ENCODE measurements at places on chromosomes 7 and 10. TPM values are rescaled to one million over a fixed set of nuclear protein-coding genes. Genes with fewer than 3 reads are reported as not detected.

DNA sequence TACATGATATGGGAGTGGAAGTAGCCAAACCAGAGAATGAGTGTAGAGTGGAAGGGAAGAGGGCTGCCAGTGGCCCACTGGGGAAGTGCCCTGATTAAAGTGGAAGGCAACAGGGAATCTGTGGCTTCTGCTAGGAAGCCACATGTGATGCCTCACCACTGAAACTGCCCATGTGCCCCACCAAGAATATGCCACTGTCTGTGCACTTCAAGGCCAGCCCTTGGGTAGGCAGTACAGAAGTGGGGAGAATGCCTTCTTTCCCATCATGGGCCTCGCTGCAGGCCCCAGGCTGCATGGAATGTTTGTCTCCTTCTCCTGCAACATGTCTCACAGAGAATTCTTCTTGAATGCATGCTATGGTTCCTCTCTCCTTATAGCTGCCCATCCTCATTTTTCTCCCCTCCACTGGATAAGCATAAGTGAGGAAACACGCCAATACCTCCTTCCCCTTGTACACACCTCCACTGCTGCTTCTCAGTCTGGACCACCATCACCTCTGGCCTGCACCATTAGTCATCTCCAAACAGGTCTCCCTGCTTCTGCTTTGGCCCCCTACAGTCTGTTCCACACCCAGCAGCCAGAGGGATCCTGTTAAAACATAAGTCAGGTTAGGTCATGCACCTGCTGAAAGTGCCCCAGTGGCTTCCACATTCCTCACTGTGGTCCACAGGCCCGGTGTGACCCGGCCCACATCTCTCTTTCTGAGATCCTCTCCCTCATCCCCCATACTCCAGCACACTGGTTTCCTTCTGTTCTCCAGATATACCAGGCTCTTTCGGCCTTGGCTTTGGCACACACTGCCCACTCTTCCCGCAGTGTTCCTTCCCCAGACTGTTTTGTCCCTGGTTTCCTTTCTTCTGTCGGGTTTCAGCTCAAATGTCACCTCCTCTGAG lies 37.1 kb downstream of the SNX10 start:
- no peak for DNase-seq

Gene MMP21
- polyA plus RNA-seq: 0.07 TPM

DNA sequence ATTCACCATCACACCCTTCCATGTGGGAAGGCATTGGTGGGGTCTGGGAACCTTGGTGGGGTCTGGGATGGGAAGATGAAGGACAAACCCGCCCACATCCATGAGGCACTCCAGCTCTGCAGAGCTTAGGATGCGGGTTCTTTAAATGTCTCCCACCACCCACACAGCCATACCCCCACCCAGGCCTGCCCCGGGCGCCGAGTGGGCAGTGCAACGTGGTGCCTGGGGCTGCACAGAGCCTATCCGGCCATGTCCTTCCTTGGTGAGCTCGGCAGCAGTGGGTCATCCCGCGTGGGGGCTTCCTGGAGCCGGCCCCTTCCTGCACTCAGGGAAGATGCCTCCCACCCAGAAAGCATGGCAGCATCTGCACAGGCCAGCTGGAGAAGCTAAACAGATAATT lies 163.5 kb upstream of the TCERG1L start:
- DNase-seq: no peak

Gene POMZP3
- 8.9 TPM for polyA plus RNA-seq

Gene OR2A12
- polyA plus RNA-seq: not detected

GRCh38 chr10:96889415-96890171 lies 57.5 kb downstream of the LCOR start:
- DNase-seq: no peak

GRCh38 chr10:48598936-48599829 lies 5.7 kb downstream of the ARHGAP22 start:
- DNase-seq: no peak

DNA sequence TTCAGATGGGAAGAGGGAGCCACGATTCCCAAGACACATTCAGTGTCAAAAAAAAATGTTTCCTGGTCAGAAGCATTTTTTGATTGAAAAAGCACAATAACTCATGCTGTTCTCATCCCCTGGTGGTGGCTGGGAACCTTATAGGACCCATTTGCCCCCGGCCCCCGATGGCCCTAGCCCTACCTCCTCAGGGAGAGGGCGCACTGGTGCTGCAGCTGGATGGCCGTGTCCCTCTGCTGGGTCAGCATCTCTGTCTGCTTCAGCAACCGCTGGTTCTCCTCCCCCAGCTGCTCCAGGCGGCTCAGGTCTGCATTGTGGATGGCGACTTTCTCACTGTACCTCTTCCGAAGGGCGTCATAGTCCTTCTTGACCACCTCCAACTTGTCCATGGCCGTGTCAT lies 83.3 kb downstream of the DLG5 start:
- DNase-seq: no peak

DNA sequence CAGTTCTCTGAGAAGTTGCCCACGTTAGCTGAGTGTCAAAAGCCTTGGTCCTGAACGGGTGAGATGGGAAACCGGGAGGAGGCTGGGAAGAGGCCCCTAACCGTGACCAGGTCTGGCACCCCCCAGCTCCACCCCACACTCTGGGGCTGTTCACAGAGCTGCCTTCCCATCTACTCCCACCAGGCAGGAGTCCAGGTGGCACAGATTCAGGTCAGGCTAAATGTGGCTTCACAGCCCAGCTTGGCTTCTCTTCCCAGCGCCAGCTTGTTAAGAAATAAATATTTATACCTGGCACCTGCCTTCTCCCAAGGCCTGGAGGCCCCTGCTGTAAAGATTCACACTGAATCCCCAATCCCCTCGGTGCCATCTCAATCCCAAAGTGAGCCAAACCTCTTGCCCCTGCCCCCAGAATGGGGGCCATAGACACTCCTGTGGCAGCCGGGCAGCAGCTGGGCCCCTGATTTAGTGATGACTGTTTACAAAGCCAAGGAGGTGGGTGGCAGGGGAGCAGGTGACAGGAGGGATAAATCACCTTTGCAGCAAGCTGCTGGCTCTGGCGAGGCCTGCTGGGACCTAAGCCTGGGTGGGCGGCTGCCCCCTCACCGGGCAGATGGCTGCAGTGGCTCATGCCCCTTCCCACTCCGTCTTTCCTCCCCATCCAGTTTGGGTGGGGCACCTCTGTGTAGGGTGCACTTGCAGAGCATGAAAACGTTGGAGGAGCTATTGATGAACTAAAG lies 72.5 kb downstream of the GOLGA7B start:
- DNase-seq: no peak

DNA sequence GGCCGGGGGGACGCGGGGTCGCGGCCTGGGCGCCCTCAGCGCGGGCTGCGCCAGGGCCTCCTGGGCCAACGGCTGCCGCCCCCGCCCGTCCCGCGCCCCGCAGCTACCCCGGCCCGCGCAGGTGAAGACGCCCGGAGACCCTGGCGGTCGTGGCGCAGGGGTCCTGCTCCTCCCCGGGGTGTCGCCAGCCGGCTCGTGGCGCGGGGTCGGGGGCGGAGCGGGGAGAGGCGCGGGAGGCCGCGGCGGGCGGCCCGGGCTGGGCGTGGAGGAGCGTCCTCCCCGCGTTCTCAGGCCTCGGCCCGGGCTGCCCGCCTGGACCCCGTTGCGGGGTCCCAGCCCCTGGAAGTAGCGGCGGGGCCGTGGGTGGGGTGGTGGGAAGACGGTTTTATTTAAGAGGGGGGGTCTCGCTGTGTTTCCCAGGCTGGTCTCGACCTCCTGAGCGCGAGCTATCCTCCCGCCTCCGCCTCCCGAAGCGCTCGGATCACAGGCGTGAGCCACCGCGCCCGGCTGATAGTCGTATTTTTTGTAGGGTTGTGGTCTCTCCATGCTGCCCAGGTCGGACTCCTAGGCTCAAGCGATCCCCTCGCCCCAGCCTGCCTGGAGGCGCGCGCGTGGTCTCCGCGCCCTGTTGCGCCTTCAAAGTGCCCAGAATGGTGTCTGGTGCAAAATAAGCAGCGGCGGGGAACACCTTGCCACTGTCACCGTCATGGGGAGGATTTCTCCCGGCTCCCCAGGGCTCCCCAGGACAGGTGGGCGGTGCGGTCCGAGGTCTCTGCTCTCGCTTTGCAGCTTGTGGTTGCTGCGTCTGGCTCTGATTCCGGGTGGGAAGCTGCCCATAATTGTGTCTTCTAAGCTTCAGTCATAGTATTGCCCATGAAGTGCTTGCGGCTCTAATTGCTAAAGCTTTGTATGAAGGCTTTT lies 15.3 kb upstream of the SUN1 start:
- peak; percentile 45 for DNase-seq

DNA sequence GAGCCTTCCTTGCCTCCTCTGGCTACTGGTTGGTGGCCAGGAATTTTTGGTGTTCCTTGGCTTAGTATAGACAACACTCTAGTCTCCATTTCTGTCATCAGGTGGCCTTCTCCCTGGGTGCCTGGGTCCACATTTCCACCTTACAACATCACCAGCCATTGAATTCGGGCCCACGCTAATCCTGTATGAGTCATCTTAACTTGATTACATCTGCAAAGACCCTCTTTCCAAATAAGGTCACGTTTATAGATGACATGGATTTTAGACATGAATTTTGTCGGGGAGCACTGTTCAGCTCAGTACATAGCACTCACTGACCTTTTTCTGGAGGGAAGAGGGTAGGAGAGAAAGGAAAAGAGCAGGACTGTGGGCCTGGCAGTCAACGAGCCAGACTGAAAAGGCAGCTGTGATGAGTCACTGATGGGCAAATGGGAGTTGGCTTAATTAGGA lies 39.4 kb downstream of the MMRN2 start:
- DNase-seq: no peak

Gene CSTF2T
- 24.0 TPM for polyA plus RNA-seq

DNA sequence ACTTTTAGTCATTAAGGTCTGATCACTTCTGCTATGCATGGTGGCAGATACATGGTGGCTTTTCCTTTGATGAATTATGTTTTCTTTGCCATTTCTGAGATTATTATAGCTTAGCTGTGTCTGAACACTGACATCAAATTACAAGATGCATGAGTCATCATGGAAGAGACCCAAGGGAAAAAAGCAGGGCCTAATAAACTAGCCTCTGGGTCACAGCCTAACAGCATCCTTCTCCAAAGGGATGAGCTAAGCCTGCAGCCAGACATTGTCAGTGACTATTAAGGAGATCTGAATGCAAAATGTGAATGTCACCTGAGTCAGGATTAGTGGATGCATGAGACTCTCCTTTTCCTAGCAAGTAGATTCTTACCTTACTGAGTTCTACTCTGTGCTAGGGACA lies 19.1 kb upstream of the OGDHL start:
- DNase-seq: no peak

- no peak for DNase-seq
Observed at GRCh38 chr10:33808475-33808874, 474.0 kb upstream of the NRP1 start.

DNA sequence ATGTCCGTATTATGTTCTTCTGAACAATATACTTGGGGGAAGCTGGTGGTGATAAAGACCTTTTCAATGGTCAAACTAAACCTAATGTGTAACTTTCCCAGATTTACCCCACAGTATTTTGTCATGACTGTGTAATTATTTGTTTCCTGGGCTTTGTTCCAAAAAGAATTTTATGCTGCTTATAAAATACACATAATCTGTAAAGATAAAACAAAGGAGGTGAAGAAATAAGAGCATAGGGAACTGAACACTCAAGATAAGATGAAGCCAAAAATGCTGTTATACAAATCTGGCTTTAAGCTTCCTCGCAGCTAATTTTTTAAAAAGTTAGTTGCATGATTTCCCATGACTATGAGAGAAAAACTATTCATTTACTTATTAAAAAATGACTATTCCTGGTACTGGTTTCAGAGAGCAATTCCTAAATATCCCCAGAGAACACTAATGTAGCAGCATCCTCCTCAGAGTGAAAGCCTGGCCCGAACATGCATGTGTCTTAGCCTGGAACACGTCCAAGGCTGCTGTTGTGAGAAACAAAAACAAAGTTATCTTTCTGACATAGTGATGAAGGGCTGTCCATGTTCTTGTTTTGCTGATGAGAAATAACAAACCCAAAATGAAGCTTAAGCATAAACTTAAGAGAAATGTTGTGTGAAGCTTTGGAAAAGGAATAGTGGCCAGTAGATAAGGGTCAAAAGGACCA lies 33.9 kb downstream of the MALSU1 start:
- DNase-seq: no peak

Gene ZSCAN21
- 7.0 TPM for polyA plus RNA-seq

GRCh38 chr7:145088111-145088745 lies 252.4 kb upstream of the TPK1 start:
- no peak for DNase-seq

DNA sequence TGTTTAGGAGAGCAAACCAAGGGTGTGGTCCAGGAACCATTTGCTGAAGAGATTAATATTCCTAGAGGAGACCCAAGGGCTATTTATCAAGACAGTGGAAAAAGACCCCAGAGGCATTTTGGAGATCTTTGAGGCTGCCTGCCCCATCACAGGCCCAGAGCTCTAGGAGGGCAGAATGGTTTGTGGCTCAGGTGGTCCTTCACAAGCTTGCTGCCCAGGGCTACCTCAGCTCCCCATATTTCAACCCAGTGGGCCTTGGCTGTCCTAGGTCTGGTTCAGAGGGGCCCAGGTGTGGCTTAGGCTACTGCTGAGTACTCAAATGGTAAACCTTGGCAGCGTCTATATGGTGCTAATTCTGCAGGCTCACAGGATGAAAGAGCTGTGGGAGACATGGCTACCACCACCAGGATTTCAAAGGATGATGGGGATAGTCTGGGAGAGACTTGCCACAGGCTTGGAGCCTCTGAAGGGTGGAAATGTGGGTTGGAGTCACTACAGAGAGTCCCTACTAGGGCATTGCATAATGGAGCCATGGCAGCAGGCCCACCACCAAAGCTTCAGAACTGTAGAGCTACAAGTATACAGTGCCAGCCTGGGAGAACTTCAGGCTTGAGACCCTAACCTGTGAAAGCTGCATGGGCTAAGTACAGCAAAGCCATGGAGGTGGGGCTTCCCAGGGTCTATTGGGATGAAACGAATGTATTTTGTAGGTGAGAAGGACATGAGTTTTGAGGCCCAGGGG lies 24.3 kb downstream of the PTEN start:
- DNase-seq: no peak

Gene ADAM12
- 0.45 TPM for polyA plus RNA-seq

GRCh38 chr10:92124616-92125143 lies 166.2 kb downstream of the CPEB3 start:
- DNase-seq: no peak

DNA sequence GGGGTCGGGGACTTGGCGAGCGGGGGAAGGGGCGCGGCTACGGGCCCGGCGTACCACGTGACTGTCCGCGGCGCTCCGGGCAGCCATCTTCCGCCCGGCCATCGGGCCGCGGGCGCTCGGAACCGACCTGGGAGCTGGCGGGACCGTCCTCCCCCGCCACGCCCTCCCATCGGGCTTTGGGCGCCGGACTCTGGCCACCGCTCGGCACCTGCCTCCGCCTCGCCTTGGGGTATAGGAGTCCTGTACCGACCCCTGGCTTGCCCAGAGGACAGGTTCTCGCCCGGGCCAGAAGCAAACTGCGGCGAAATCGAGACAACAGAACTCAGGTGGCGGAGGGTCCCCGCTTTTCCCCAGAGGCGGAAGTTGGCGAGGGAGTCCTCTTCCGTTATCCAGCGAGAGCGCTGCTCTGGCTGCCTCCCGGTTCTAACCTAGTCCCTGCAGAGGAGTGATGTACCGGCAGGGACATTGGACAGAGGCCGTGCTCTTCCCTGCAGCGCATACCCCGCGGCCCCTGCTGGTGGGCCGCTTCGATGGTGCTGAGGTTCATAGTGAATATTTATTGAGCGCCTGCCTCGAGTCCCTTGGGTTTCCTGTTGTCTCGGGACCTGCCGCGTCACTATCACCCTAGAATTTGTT lies 1.2 kb upstream of the SGMS1 start:
- DNase-seq: peak; percentile 94

GRCh38 chr10:35819011-35819410 lies 176.9 kb upstream of the FZD8 start:
- DNase-seq: no peak

Gene CDHR1
- polyA plus RNA-seq: 18.2 TPM

- no peak for DNase-seq
Observed at GRCh38 chr7:139534096-139534495, 10.6 kb downstream of the CLEC2L start.

Gene SFRP5
- 41.7 TPM for polyA plus RNA-seq

All from small intestine (tissue), 16 donors.